ENCODE measurements at places on chromosomes 16 and 17.

DNA sequence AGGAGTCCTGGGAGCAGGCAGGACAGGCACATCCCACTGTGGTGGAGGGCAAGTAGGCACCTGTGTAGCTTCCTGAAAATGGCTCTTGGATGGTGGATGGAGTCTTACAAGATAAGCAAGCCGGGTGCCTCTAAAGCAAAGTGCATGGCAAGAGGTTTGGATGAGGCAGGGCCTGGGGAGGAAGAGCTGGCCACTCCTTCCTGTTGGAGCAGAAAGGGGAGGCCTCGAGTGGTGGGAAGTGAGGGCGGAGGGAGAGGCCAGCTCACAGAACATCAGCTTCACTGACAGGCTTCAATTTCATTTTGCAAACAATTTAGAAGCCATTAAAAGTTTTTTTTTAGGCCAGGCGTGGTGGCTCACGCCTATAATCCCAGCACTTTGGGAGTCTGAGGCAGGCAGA is 31.0 kb downstream of the CD300A start:
- no peak for DNase-seq

DNA sequence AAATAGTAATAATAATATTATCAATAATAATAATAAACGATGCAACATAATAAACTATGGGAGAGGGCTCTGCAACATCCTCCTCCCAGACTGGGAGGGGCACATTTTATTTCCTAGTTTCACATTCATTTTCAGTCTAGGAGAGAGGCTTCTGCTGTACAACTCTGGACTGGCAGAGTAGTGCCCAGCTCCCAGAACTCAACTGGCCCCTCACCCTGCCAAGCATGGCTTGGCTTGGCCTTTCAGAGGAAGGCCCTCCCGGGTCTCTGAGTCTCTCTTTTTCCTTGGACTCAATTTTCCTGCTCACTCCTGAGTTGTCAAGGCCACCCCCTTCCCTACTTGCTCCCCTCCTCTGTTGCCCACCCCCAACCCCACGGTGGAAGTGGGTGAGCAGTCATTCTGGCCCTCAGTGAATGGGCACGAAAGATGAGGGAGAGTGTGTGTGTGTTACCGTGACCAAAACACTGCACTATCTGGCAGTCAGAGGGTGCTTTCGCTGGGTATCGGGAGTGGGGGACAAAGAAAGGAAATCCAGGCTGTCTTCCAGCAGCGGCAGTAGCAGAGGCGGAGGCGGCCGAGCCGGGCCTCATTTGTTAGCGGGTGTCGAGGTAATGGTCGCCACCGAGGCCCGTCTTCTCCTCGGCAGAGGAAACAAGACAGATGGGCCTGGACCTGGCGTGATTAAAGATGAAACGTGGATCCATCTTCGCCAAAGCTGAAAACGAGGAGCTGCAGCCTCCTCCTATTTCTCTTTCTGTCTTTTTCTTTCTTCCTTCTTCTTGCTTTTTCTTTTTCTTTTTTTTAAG is 2.3 kb downstream of the HOXB4 start:
- no peak for DNase-seq

DNA sequence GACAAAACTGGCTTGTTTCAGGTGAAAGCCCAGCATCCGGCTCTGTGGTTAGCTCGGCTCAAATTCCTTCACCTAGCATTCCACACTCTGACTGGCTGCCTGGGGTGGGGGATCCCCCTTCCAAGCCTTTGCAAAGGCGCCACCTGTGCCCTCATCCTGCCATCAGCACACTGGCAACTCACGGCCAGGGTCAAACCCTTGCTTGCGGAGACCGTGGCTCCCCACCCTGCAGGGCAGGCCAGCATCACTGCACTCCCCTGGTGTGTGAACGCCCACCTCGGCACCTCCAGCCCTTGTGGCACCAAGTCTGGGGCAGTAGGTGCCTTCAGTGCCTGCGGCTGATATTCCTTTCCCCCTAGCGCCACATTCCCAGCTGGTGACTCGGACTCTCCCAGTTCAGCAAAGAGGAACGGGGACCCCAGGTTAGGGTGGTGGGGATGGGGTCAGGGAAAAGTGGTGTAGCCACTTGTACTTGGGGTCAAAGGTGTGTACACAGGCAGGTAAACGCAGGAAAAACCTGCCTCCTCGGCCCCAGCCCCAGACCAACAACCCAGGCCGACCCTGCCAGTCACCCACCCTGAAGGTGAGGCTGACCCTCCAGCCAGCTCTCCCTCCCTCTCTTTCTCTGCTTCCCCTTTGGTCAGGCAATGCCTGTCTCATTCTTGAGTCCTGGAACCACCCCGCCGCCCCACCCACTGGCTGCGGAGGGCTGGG is 1.1 kb downstream of the FLII start:
- DNase-seq = no peak

- no peak for DNase-seq
These were observed 36.6 kb downstream of the TIMM22 start for GRCh38 chr17:1033503-1033902.

GRCh38 chr16:30065943-30066760 is 592 bp downstream of the ALDOA start:
- no peak for DNase-seq

GRCh38 chr16:49441366-49441780 is 67.8 kb downstream of the C16orf78 start:
- no peak for DNase-seq

DNA sequence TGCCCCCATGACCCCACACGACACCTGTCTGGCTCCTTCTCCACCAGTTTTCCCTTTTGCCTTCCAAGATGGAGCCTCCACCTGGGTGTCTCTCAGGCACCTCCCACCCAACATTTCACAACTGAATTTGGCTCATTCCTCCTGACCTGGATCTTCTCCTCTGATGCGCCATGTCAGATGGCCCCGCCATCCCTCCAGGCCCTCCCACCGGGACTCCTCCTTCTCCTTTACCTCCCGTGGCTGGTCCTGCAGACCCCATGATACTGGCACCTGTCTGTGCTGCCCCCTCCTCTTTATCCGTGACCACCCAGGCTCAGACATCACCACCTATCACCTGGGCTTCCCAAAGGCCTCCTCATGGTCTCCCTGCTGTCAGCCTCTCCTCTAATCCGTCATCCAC is 4.7 kb downstream of the TRPV3 start:
- no peak for DNase-seq

DNA sequence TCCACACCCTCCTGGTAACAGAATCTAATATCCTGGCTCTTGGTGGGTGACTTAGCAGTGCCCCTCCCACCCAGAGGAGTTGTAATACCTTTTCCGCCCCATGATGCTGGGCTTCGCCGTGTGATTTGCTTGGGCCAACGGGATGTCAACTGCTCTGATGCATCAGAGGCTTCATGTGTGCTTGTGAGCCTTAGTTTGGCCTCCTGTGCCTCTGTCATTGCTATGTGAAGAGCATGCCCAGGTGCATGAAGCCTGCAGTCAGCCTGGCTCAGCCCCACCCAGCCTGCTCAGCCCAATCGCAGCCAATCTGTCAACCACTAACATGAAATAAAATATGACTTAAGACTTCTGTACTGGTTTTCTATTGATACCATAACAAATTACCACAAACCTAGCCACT is 201.2 kb upstream of the RPL38 start:
- DNase-seq = no peak

DNA sequence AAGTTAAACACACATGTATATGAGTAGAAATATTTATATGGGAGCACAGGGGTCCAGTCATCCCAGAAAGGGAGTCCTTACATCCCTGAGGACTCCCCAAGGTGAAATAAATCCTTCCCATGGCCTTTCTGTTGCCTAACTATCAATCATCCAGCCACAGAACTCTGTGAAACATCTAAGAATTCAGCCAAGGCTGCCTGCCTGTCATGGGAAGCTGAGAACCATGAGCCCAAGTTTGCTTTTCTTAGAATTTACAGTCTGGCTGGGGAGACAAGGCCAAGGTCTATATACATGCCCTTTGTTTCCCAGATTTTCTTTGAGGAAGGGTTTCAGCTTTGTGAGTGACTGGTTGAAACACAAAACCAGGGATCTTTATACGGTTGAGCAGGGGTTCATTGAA is 15.8 kb downstream of the MYL4 start:
- no peak for DNase-seq

- no peak for DNase-seq
These were observed at the start of gene RSKR for GRCh38 chr17:28613931-28614381. Gene RSKR (minus strand): TSS chr17:28614185. CDS start chr17:28614161, 24 bp downstream.

DNA sequence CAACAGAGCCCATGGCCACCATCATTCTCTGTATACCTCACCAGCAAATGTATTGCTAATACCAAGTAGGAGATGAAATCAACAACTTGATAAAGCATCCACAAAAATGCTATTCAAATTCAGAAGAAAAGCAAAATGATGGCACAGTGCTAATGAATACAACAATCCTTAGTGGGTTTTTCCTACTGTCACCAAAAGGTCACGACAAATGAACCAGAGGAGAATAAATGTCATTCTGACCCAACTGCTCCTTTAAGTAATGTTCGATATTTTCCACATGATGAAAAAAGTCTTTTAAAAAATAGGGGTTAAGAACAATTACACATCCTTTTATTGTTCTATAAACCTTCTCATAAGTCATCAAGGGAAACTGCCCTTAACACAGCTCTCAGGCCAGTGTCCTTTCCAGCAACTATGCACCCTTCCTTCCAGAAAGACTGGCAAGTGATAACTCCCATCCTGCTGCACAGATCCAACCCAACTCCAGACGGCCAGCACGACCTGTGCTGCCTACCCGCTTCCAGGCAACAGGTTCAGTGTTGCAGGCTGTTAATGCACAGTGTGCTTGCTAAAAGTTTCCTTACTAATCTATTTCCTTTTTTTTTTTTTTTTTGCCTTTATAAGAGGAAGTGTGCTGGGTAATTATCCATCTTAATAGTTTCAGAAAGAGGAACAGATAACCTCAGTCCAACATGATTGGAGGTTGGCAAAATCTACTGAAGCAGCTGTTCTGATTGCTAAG is 15.4 kb downstream of the FBXO31 start:
- DNase-seq = no peak

DNA sequence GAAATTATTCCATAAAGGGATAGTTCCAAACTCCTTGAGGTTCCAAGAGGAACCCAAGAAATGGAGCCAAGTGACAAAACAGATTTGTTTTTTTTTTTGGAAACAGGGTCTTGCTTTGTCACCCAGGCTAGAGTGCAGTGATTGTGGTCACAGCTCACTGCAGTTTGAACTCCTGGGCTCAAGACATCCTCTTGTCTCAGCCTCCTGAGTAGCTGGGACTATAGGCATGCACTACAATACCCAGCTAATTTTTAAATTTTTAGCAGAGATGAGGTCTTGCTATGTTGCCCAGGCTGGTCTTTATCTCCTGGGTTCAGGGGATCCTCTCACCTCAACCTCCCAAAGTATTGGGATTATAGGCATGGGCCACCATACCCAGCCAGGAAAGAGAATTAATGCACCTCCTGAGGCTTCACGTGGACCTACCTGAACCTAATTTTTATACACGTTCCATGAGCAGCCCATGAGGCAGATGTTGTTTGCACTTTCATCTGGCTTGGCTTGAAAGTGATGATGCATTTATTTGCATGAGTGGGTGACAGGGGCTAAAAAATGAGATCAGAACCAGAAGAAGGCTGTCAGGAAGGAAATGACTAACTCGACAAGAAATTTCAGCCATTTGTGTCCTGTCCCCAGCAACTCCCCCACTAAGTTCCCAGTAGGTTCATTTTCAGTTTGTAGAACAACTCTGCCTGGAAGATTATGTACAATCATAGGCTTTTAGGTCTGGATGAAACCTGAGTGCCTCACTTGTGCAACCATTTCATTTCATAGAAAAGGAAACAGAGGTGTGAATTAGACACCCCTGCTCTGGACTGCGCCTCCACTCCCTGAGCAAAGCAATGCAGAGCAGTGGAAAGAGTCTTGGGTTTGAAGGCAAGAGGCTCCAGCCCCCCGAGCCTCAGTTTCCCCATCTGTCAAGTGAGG is 10.3 kb upstream of the IRF8 start:
- no peak for DNase-seq

DNA sequence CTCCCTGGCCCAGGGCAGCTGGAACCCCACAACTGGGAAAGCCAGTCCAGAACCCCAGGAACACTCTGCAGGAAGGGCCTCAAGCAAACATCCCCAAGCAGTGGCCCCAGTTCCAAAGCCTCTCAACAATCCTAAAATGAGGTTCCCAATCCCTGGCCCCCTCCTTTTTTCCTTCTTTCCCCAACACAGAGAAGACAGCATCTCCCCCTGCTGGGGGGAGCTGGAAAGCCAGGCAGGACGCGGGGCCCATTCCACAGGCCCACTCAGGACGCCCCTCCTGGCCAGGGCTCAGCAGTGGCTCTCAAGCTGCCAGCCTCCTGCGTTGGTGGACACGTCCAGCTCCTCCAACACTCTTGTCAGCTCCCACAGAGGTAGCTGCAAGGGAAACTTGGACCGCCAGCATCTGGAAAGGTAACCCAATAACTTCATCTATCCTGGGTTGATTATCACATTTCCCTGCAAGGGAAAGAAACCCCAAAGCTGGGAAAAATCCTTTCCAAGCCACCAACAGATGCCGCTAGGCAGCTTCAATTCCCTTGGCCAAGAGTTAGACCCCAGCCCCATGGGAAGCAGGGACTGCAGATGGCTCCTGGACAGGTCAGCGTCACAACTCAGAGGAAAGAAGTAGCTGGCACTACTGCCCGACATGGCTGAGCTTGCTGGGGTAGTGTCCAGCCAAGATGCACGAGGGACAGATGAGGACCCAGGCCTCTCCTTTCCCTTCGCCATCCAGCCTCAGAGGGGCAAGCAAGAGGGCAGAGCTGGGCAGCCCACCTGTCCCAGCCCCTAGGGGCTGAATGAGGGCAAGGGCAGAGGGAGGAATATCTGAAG is 7.6 kb downstream of the HDAC5 start:
- no peak for DNase-seq

- no peak for DNase-seq
These were observed 25.2 kb downstream of the BCO1 start for GRCh38 chr16:81263470-81264220.

DNA sequence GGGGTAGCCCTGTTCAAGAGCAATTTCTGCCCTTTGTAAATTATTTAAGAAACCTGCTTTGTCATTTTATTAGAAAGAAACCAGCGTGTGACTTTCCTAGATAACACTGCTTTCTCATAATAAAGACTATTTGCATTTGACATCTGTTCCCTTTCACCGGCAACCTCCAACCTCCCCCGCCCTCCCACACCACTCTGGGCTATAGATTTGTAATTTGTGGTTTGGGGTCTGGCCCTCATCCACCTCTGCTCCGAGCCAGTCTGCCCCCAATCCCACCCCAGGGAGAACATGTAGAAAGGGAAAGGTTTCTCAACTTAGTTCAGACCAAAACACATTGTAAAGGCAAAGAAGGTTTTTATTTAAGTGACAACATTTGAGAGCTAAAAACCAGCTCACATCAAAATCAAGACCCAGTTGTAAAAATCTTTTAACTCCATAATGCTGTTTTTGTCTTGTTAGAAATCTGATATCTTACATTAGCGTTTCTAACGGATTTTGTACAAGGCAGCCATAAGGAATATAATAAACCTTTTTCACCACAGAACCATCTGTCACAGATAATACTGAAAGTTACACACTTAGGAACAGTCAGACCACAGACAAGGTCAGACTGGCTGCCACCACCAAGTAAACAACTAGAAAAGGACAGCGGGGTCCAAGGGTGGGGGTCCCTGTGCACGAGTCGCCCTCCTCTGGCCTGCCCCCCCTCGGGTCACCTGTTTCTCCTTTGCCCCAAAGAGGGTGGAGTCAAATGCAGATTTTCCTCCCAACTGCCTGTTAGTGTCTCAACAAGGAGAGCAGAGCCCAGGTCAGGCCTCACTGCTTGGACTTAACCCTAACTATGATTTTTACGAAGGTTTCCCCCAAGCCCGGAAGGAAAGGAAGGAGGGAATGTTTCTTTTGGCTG is 6.9 kb downstream of the PIMREG start:
- no peak for DNase-seq

- DNase-seq = no peak
These were observed 18.8 kb upstream of the CDK5R1 start for GRCh38 chr17:32467949-32468348.
